Epithelial cell of esophagus (primary cell): ENCODE measurements at places on chromosomes 4 and X.
A peak's percentile ranks its signal among the peaks of the same experiment; 100 is the strongest.

DNA sequence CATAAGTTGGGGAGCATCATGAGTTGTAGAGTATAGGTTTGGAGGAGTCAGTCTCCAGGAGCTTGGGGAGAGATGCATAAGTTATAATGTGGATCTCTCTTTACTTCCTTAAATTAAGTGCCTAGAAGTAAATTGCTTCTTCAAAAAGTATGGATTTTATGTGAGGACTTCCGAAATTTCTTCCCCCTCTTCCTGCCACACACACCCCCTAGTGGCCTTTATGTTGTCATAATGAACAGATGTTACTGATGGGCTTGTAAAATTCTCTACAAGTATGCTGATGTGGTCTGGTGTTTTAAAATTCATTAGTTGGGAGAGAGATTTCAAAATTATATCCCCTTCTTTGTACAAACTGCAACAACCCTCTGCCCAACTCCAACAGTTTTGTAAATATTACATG is 2.3 kb upstream of the METTL14 start:
- DNase-seq = peak; percentile 38

DNA sequence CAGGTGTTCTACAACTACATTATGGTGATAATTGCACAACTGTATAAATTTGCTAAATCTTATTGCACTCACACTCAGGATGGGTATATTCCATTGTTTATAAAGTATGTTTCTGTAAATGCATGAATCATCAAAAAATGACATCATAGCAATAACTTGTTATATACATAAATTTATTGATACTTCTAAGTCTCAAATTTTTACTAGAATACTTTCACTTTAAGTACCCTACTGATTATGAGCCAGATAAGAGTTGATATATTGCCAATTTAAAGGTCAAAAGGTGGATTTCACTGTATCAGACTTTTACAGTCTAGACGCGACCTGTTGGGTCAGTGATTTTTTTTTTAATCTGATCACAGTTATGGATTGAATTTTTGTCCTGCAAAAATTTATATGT is 37.4 kb upstream of the MTMR1 start:
- no peak for DNase-seq

DNA sequence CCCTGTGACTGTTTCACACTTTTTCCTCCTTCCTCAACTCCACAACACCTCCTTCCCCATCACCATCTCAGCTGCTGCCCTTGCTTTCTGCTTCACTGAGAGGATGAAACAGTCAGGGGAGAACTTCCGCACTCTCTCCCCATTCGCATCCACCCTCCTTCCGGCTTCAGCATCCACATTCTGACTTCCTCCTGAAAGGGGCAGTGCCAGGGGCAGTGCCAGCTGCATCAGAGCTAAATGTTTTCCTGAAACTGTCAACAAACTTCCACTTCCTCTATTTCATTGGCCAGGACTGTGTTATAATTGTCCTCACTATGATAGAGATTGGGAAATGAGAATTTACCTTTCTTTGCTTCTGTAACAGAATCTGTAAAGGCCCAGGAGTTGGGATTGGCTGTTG is 18.2 kb upstream of the RASL11B start:
- no peak for DNase-seq

DNA sequence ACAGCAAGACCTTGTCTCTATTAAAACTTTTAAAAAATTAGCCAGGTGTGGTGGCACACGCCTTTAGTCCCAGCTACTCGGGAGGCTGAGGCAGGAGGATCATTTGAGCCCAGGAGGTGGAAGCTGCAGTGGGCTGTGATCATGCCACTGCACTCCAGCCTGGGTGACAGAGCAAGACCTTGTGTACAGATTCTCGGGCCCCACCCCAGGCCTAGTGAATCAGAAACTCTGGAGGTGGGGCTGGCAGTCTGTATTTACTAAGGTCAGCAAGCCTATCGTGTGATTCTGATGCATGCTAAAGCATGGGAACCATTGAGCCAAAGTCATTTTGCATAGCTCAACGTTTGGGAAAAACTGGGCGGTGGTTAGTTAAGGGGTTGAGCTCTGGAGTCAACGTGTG is 3.5 kb downstream of the S100G start:
- DNase-seq = peak; percentile 36

GRCh38 chr4:19472666-19473065 is 779.0 kb upstream of the SLIT2 start:
- no peak for DNase-seq

- DNase-seq = no peak
Observed at GRCh38 chrX:25022499-25023325, 6.9 kb upstream of the ARX start.

DNA sequence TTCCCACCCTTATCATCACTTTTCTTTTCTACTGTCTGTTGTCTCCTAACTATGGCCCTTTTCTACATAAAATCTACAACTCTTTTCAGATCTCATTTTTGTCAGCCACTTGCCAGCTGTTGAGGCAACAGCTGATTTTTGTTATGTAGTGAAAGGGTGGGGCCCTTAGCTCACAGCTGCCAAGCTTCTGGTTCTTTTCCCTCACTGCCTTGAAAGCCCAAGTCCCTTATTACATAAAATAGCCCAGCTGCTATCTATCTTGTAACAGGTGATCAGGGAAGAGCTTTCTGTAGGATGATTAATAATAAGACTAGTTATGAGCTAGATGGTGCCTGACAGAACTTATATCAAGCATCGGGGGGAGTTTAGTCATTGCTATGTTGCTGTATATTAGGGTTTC is 45.9 kb downstream of the ADGRL3 start:
- DNase-seq = no peak

DNA sequence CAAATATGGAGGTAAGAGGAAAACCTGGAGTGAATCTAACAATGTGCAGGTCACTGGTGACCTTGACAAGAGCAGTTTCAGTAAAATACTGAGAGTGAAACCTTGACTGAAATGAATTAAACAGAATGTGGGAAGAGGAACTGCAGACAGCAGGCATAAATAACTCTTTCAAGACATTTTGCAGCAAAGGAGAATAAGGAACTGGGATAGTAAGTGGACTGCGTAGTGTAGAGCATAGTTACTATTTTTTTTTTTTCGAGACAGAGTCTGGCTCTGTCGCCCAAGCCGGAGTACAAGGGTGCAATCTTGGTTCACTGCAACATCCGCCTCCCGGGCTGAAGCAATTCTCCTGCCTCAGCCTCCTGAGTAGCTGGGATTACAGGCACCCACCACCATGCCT is 24.0 kb downstream of the RBMX start:
- no peak for DNase-seq

GRCh38 chrX:152949114-152949513 is 44.8 kb downstream of the PNMA5 start:
- no peak for DNase-seq

DNA sequence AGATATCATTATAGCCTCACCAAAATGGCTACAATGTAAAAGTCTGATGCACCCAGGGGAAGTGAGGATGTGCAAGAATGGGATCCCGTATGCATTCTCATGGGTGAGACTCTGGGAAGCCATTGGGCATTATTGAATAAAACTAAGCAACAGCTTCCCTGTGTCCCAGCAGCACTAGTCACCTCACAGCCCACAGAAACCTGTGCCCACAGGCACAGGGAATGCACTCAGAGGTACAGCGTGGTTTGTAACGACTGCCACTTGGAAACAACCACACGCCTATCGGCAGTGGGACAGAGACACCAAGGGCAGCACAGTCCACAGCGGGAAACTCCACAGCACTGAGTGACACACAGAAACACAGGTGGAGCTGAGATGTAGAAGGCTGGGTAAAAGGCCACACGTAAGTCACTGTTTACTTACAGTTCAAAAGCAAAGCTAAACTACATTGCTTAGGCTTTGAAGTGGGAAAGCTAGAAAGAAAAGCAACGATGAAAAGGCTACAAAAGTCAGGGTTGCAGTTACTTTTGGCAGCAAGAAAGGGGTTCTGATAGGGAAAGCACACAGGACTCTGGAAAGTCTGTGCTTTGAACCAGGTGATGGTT is 69.2 kb downstream of the HAUS3 start:
- no peak for DNase-seq

DNA sequence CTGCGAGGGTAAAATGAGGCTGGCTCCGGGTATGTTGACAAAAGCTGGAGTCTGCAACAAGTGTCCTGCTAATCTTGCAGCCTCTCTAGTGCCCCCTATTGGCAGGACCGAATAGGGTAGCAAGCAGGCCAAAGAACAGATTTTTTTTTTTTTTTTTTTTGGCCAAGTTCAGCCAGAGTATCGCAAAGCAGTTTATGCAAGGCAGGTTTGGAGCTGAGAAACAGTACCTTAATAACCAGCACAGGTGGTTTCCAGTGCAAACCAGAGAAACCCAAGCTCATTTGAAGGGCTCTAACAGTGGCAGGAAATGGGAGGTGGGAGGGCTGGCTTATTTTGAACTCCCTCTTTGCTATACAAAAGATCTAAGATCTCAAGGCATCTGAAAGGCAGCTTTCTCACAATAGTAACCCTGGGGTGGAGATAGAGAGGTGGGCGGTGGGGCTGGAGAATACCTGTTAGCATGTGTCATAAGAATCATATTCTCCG is 38.2 kb upstream of the OCIAD2 start:
- peak; percentile 80 for DNase-seq

DNA sequence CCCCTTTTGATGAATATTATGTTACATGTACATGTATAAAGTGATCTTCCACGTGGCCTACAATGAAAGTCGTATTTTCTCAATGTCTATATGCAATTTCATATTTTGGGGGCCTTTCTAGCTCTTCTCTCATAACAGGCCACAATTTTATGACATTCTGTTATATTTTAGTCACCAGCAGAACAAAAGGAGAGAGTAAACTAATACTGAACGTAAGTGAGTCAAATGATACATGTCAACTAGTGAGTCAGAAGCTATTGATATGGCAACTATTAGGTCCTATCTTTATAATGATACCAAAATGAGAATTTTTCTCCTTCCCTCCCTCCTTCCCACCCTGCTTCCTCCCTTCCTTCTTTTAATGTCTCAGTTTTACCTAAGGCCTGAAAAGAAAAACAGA is 14.4 kb downstream of the GC start:
- no peak for DNase-seq

GRCh38 chr4:159706704-159707103 is 603.8 kb downstream of the RAPGEF2 start:
- no peak for DNase-seq

DNA sequence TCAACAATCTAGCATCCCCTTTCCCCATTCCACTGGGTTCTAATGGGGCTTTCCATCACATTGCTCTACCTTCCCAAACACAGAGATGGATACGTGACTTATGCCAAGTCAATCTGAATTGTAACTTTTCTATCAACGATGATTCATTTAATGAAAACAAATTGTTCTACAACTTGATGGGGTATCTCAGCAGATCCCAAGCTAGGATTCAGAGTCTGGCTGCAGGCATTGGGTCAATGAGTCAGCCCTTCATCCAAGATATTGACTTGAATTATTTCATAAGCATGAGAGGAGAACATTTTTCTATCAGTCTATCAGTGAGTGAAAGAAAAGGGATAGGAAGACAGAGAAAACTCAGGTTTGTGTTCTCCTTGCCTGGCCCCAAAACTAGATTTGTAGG is 15.0 kb upstream of the HPGDS start:
- peak; percentile 44 for DNase-seq

DNA sequence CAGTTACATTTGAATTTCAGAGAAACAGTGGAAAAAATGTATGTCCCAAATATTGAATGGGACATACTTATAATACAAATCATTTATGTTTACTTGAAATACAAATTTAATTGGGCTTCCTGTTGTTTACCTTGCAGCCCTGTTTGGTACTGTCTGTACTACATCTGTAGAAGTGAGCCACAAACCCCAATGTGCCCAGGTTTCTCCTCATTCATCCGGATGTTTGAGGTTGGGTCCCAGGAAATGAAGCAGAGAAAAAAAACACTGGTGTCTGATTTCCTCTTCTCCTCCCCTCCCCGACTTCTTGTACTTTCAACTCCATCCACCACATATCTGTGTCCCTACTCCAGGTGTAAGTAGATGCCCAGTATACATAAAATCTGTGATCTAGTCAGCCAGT is 27.1 kb upstream of the SCRG1 start:
- DNase-seq = no peak

- DNase-seq = peak; percentile 96
Observed at GRCh38 chr4:152352622-152353116, 183.2 kb downstream of the FBXW7 start.

- no peak for DNase-seq
Observed at GRCh38 chr4:158817562-158818296, 48.9 kb downstream of the FNIP2 start.

- no peak for DNase-seq
Observed at GRCh38 chrX:10618961-10619360, 1.4 kb downstream of the MID1 start.

DNA sequence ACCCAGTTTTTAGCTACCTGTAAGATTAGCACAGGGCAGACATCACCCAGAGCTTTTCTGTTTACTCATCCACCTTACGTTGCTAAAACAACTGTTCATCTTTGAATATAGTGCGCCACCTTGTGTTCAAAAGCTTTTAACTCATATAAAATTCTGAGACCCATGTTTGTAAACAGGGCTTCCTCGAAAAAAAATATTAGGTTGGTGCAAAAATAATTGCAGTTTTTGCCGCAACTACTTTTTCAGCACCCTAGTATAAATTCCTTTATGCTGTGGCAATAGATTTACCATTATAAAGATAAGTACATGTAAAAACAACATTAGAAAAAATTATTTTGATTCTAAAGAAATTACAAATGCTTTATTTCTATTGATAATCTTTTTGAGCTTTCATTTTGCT is 147.9 kb downstream of the LRBA start:
- peak; percentile 86 for DNase-seq

DNA sequence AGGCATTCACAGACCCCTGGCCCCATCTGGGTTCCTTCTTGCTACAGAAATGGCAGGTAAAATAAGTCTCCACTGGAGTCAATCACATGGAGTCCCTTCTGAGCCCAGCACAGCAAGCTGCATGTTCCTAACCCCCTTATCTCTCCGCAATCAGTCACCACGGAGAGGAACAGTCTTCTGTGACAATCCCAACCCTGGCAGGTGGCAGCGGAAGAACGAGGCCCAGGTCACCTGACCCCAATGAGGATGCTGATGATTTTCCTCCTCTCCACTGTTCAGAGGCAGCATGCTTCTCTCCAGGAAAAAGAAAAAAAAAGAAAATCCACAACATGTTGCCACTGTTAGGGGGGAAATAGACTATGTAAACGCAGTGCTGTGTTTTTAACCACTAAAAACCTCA is 50.1 kb downstream of the TSPAN5 start:
- no peak for DNase-seq

DNA sequence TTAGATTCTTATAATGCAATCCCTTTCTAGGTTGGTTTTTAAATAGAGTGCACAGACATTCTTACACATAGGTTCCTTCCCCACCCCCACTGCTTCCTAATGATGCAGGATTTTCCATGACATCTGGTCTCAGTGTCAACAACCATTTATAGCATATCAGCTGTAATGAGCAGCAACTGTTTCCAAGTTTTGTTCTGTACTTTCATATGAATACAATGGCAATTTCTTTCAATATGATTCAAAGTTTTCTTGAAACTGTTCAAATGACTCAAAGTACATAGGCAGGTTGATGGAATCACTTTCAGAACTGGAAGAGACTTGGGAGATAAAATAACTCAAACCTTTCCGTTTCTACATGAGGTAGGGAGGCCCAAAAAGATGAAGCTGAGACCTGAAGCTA is 220.7 kb downstream of the CAMK2D start:
- DNase-seq = no peak

- no peak for DNase-seq
Observed at GRCh38 chr4:138972956-138973801, 42.4 kb upstream of the NOCT start.
